Panc1 (cell line): ENCODE measurements at places on chromosomes 5 and 9. TPM values are rescaled to one million over a fixed set of nuclear protein-coding genes. Genes with fewer than 3 reads are reported as not detected.

- no peak for DNase-seq
Observed at GRCh38 chr9:73872701-73873100, 624.4 kb upstream of the RORB start.

Gene ORM1
- 3.5 TPM for total RNA-seq

DNA sequence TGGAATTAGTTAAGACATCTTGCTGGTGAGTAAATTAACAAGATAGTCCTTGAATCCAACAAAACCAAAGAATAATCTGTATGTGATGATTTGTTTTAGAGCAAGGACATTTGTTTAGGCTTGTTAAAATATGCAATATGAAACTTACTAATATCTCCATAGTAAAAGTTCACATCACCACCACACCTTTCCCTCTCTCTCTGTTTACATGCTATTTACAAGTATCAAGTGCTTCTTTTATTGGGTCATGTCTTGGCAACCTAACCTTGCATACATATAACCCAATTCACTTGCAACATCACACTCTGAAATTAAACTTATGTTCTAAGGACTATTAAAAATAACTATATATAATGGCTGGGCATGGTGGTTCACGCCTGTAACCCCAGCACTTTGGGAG lies 161.3 kb downstream of the CCDC192 start:
- DNase-seq, result no peak

GRCh38 chr9:75692309-75692708 lies 198.2 kb upstream of the PCSK5 start:
- DNase-seq, result no peak

DNA sequence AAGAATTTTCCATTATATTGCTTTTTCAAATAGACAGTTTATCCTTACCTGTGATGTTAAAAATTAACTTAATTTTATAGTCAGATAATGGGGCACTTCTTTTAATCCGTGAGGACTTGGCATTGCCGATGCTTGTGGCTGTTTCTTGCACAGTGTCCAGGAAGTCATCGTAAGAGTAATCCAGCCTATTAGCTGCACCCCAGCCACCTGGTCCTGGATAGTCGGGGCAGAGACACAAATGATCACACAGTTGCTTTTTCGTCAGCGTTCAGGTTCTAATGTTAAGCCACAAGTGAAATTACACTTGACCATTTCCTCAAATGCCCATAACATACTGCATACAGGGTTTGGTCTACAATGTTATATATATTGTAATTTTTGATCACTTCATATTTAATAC lies 107.4 kb downstream of the SVEP1 start:
- DNase-seq, result no peak

Gene LRRC19
- not detected for total RNA-seq

Gene TMC1
- total RNA-seq, result 0.36 TPM

Gene BASP1
- total RNA-seq, result 217 TPM

Gene ALDH1A1
- total RNA-seq, result 0.54 TPM
